Pancreas (tissue), 10 donors: ENCODE measurements at places on chromosomes 3 and 15. TPM values are rescaled to one million over a fixed set of nuclear protein-coding genes. Genes with fewer than 3 reads are reported as not detected.

The CPB1 gene
- polyA plus RNA-seq = 4,494 TPM

The MYZAP gene
- polyA plus RNA-seq = 10.0 TPM

The VILL gene
- polyA plus RNA-seq = 5.1 TPM

The UROC1 gene
- 0.09 TPM for polyA plus RNA-seq

The HTR3E gene
- not detected for polyA plus RNA-seq

The ROPN1 gene
- polyA plus RNA-seq = not detected

The SOX14 gene
- polyA plus RNA-seq = not detected

The C15orf61 gene
- polyA plus RNA-seq = 2.8 TPM

The IRAK2 gene
- 1.2 TPM for polyA plus RNA-seq

The HIGD2B gene
- not detected for polyA plus RNA-seq

The LRRC3B gene
- not detected for polyA plus RNA-seq

The GOLGA6L4 gene
- 4.8 TPM for polyA plus RNA-seq

The IDH2 gene
- polyA plus RNA-seq = 55.7 TPM

The PROS1 gene
- polyA plus RNA-seq = 1.6 TPM

The SNX22 gene
- 4.0 TPM for polyA plus RNA-seq

The ACTRT3 gene
- polyA plus RNA-seq = 0.49 TPM

The PLA2G4D gene
- 0.04 TPM for polyA plus RNA-seq

The MINDY2 gene
- 2.9 TPM for polyA plus RNA-seq
